Glutamatergic neuron (in vitro differentiated cells): ENCODE measurements at places on chromosomes 5 and 9. TPM values are rescaled to one million over a fixed set of nuclear protein-coding genes. Genes with fewer than 3 reads are reported as not detected.

The BHMT2 gene
- total RNA-seq, result not detected

The CPLANE1 gene
- total RNA-seq, result 37.6 TPM

The ADAMTSL2 gene
- 1.3 TPM for total RNA-seq

The CACFD1 gene
- 45.4 TPM for total RNA-seq

The GFI1B gene
- total RNA-seq, result not detected

The LIX1 gene
- total RNA-seq, result not detected

The SHROOM1 gene
- total RNA-seq, result 5.1 TPM

The RBM18 gene
- total RNA-seq, result 27.3 TPM

The PCDHB9 gene
- total RNA-seq, result 12.2 TPM

The MARCHF11 gene
- 1.5 TPM for total RNA-seq

The RASGEF1C gene
- 21.1 TPM for total RNA-seq

The CTXN3 gene
- not detected for total RNA-seq
